ENCODE measurements at places on chromosomes 7 and 10.

DNA sequence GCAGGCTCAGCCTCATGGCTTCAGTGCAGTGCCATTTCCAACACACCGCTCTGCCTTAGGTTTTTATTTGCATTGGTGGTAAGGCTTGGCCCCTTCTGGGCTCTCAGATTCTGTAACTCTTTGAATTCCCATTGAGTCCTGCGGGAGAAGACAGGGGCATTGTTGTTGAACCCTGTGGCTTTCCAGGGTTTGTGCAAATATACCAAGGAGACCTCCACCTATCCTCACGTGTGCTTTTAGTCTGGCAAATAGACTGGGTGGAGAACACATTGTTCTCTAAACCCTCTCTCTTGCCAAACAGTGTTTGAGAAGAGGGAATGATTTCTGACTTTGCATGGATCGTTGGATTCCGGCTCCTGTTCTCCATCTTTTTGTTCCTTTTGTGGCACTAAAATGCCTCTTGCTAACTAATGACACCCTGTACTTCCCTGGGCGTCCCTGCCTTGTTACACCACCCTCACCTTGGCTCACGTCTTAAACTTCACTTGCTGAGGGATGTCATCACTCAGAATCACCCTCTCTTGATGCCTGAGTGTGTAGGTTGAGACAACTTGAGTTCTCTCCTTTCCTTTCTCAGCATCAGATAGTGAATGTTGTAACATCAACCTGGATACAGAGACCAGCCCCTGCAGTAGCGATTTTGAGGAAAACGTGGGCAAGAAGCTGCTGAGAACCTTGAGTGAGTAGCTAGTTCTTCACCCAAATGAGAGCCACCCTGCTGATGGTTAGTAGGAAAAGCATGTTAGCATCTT, 40.5 kb downstream of the GOT1 start:
- no peak for DNase-seq

GRCh38 chr10:113917636-113918035, 63.2 kb downstream of the NHLRC2 start:
- DNase-seq, result no peak

DNA sequence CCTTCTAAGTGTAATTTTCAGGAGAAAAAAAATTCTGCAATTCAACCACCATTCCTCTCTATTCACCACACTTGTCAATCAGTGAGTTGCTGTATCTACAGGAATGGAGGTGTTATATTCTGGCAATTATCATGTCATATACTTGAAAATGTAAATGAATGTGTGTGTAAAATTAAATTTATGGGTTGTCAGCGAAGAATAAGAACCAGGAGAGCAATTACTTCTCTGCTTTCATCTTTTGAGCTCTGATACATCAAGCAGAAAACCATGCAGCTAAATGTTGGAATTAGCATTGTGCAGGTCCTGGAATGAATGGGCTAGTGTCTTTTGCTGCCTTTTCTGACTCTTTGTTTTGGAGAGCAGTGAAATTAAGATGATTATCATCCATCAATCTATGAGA, 207.6 kb downstream of the FOXP2 start:
- no peak for DNase-seq

GRCh38 chr10:3066317-3067117, 831 bp upstream of the PFKP start:
- no peak for DNase-seq

- DNase-seq, result no peak
Measured at GRCh38 chr7:137932881-137933269, 69.0 kb downstream of the CREB3L2 start.

- DNase-seq, result no peak
Measured at GRCh38 chr10:49611816-49612512, 1.9 kb downstream of the SLC18A3 start.

DNA sequence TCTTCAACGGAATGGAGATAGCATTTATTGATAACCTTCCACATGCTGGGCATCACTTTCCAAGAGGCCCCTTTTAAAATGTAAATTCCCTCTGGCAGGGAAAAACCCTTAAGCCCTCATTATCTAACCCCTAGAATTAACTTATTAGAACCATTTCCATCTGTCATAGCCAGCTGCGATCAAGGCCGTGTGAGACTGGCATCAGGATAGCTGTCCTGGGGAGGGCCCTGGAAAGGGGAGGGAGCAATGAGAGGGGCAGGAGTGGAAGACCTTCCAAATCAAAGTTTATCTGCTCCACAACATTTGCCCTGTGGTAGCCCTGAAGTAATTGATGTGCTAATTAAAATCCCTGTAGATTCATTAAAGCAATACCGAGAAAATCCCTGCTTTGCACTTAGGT, 45.0 kb upstream of the JAZF1 start:
- DNase-seq, result no peak

GRCh38 chr10:21343087-21343486, 182.4 kb downstream of the SKIDA1 start:
- no peak for DNase-seq

DNA sequence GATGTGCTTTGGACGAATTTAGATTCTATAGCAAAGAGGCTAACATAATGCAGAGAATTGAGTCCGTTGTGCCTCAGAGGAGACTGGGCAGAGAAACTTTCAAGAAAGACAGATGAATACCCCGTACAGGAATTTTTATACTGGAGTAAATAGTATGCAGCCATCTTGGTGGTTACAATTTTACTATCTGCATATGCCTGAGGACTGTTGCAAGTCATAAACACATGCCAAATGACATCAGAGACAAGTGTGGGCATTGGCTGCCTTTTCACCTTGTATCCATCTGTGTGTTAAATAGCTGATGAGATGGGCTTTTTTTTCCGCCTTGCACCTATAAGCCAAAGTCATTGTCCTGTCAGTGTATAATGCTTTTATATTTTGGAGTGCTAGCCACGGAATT, 267.5 kb upstream of the SP4 start:
- no peak for DNase-seq

DNA sequence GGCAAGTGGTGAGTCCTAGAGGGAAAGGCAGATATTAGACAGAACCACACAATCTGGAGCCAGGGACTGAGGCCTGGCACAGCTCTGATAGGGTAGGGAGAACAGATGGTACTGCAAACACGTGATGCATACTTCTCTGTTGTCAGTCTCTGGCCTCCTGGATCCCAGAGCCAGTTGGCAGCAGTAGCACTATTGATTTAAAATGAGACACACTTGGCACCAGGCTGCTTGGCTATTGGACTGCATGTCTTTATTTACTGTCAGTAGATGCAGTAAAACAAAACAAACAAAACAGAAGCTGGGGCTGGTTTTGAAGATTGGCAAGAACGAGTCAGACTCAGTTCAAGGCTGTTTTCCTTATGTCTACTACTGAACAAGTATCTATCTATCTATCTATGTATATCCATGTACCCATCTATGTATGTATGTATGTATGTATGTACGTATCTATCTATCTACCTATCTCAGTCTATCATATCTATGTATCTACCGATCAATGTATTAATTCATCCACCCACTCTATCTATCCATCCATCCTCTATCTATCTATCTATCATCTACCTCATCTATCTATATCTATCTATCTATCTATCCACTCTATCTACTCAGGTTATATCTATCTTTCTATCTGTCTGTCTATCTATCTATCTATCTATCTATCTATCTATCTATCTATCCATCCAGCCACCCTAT, 23.4 kb upstream of the MGAM2 start:
- DNase-seq, result no peak

DNA sequence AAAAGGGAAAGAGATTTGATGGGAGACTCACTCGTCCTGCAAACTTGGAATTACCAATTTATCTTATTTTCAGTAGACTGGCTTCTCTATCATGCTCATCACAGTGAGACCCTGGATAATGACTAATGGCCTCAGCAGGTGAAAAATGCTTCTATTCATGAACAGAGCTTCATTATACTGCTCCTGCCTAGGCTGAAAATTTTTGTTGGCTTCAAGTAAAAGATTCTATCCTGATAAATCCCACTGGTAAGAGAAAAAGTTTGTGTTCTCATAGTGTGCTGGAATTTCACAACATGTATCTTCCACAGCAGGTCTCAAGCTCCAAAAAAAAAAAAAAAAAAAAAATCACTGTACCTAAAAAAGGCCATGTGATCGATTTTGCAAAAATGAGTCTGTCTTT, 329.3 kb upstream of the FZD8 start:
- no peak for DNase-seq

GRCh38 chr10:131402771-131403650, 91.5 kb upstream of the TCERG1L start:
- no peak for DNase-seq

GRCh38 chr7:125222596-125222995, 293.0 kb upstream of the POT1 start:
- no peak for DNase-seq

- no peak for DNase-seq
Measured at GRCh38 chr7:29496355-29497020, 67.1 kb upstream of the PRR15 start.

DNA sequence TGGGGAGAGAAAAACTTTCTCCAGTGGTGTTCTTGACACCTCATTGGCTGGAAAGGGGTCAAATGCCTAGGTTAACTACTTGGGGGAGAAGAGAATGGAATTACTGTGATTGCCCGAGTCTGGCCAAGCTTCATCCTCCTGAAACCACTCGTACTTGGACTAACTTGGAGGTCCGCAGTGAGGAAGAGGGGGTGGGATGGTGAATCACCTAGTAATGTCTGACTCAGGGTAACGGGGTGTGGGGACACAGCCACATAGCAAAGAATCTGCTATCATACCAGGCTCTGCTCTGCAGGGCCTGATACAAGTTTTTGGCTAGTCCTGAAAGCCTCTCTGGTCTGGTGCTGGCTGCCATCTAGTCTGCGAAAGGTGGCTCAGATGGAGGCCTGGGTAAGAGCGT, 190.9 kb downstream of the RPS24 start:
- DNase-seq, result no peak

DNA sequence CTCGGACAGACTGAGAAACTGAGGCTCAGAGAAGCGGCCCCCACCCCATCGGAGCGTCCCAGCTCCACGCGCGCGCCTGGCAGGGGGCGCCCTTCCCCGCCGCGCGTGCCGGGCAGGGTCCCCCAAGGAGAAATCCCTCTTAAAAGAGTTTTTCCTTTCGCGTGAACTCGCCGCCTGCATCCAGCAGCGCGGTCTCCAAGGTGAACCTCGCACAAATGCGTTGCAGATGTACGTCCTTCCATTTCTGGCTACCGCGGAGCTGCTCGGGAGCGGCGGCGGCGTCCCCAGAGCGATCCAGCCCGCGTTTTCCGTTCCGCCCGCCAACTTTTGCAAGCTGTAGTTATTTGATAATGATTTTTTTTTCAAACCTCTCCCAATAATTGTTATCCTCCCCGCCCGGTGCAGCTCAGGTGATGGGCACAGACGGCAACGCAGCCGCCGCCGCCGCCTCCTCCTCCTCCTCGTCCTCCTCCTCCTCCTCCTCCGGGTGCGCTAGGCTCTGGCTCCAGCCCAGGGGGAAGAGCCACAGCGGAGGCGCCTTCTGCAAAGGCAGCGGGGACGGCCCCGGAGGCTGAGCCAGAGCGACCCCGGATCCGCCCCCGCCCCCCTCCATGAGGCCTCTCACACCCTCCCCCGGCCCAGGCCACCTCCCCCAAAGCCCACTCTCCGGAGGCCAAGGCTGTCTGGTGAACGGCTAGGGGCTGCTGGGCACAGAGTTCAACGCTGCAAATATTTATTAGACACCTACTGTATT, 74.0 kb upstream of the CUX1 start:
- DNase-seq, result peak; percentile 53

GRCh38 chr7:1853986-1854865, 184.1 kb downstream of the ELFN1 start:
- no peak for DNase-seq

- no peak for DNase-seq
Measured at GRCh38 chr10:4257939-4258465, 473.0 kb upstream of the KLF6 start.

DNA sequence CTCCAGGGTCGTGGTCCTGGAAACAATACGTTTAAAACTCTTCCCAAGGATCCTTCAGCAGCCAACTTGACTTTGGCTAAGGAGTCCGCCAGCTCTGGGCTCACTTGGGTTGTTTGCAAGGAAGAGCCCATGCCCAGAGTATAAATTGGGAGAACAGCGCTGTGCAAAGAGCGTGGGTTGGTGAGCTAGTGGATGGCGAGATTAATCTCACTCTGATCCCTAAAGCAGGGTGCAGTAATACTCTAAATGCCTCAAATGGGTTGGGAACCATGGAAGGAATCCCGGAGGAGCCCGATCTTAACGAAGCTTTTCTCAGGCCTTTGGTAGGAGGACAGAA, 495 bp upstream of the SDHAF3 start:
- no peak for DNase-seq

GRCh38 chr7:51082096-51082840, 234.3 kb downstream of the COBL start:
- no peak for DNase-seq

- DNase-seq, result no peak
Measured at GRCh38 chr10:43134126-43134905, 3.9 kb upstream of the CSGALNACT2 start.

GRCh38 chr10:111139567-111139966, 62.7 kb downstream of the ADRA2A start:
- no peak for DNase-seq

GRCh38 chr7:2165610-2166594, 66.8 kb downstream of the MAD1L1 start:
- DNase-seq, result no peak

DNA sequence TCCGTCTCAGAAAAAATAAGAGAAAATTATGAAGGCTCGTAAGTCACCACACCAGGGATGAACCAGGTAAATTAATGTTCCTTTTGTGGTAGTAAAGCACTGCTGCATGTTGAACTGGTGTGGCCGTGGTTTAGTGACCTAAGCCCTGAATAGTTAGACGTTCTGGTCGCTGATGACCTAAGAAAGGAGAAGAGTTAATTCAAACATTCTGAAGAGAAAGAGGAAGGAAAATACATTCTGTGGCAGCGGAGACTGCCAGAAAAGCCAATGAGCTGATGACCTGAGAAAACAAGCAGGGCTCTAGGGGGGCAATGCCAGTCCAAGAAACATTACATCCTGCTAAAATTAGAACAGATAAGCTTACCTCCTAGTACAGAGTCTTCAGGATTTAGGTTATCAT, 17.5 kb downstream of the DNAJC9 start:
- DNase-seq, result no peak

- no peak for DNase-seq
Measured at GRCh38 chr10:35409094-35409582, 72.8 kb downstream of the CCNY start.

GRCh38 chr7:17940951-17941431, 697 bp upstream of the SNX13 start:
- DNase-seq, result no peak

GRCh38 chr7:47481541-47482012, 100.3 kb downstream of the TNS3 start:
- DNase-seq, result no peak

GRCh38 chr10:15426558-15426957, 55.5 kb upstream of the FAM171A1 start:
- no peak for DNase-seq

- no peak for DNase-seq
Measured at GRCh38 chr10:103768345-103768744, 87.0 kb downstream of the SH3PXD2A start.

- DNase-seq, result no peak
Measured at GRCh38 chr10:107692072-107692471, 527.6 kb upstream of the SORCS1 start.

GRCh38 chr10:96765406-96766240, 45.3 kb upstream of the PIK3AP1 start:
- no peak for DNase-seq

GRCh38 chr10:124329362-124329761, 89.4 kb downstream of the OAT start:
- no peak for DNase-seq

All from forelimb muscle (tissue), 1 donor.